Left renal cortex interstitium (tissue), 4 donors: ENCODE measurements at places on chromosomes 13 and 19.

GRCh38 chr13:63367522-63368198 is 1952.0 kb upstream of the PCDH20 start:
- no peak for DNase-seq

DNA sequence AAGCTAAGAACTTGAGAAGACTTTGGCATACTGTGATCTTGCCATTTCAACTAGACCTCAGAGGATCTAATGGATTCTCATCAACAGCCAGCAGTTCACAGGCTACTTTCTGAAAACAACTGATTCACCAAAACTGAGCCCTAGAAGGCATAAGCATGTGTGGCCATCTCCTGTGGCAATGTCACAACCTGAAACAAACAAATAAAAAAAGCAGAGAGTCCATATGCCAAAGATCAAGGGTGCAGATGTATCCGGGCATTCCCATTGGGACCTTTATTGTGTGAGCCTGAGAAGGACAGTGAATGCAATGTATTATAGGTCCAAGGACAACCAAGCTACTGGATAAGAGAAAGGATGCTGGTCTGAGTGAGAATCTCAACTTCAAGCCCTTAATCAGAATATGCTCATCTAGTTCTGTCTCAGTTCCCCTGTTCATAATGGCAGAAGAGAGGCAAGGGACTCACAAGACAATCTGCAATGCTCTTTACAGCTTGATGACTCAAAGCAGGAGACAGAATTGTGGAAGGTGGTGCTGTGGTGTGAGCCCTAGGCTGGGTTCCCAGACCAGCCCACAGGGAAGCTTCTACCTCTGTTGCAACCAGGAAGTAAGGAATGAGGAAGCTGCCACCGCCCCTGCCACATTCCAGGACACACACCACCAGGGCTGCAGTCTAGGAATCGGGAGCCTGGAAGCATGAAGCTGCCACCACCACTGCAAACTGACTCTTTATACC is 133.7 kb downstream of the RAP2A start:
- DNase-seq, result no peak

- no peak for DNase-seq
Measured at GRCh38 chr19:3671680-3672574, 28.3 kb downstream of the PIP5K1C start.

DNA sequence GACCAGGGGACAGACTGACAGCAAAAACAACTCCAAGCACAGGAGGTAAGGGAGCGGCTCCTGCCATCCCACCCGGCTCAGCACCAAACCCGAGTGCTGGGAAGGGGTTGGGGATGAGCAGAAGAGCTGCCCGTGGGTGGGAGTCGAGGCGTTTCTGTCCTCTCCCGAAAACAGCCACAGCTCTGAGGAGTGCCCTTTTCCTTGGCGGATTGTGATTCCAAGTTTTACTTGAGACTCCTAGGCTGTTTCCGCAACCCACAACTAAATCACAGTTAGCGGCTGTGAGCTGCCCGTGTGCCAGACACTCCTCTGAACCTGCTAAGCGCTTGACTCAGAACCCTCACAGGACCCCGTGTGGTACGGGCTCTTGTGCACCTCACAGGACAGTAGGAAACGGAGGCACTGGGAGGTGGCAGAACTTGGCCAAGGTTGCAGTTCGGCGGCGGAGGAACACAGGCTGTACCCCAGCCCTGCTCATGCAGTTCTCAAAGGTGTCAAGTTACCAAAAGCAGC is 21.4 kb downstream of the CFAP97D2 start:
- DNase-seq, result no peak

DNA sequence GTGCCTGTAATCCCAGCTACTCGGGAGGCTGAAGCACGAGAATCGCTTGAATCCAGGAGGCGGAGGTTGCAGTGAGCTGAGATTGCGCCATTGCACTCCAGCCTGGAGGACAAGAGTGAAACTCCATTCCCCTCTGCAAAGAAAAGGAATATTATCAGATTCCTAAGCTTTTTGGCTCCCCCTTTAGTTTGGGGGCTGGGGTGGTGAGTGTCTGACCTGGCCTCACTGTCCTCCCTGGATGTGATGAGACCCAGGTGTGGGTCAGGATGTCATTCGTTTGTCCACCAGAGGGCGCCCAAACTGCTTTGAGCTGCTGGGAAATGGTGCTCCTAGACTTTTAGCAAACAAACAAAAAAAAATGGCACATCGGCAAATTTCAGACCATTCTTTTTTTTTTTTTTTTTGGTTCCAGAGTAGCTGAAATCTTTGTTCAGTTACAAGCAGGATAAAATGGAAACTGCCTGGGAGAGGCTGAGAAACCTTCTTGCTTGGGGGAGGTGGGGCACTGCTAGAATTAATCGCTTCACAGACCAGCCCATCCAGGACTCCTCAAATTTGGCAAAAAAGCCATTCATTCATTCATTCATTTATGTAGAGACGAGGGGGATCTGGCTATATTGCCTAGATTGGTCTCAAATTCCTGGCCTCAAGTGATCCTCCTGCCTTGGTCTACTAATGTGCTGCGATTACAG is 29.4 kb downstream of the SPC24 start:
- DNase-seq, result no peak

GRCh38 chr13:27421101-27421871 is 3.1 kb upstream of the GTF3A start:
- no peak for DNase-seq
